Right lung (tissue), 10 donors: ENCODE measurements at places on chromosomes 16 and 17.

GRCh38 chr17:63657786-63658185 is 35.6 kb downstream of the MAP3K3 start:
- no peak for DNase-seq

DNA sequence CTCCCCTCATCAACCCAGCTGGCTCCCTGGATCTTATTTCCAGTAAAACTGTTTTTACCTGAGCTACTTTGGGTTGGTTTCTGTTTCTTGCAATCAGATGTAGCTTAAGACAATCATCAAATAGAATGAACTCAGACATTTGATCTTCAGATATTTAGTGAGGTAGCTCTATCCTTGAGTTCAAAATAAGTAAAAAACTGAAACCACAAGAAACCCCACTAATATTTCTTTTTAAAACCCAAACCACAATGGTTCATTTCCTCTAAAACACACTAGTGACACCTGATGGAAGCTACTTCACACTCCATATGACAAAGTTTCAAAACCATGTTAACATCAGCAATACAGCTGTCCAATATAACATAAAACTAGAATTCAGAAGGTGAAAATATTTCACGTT is 37.8 kb downstream of the CACNG1 start:
- DNase-seq, result no peak

DNA sequence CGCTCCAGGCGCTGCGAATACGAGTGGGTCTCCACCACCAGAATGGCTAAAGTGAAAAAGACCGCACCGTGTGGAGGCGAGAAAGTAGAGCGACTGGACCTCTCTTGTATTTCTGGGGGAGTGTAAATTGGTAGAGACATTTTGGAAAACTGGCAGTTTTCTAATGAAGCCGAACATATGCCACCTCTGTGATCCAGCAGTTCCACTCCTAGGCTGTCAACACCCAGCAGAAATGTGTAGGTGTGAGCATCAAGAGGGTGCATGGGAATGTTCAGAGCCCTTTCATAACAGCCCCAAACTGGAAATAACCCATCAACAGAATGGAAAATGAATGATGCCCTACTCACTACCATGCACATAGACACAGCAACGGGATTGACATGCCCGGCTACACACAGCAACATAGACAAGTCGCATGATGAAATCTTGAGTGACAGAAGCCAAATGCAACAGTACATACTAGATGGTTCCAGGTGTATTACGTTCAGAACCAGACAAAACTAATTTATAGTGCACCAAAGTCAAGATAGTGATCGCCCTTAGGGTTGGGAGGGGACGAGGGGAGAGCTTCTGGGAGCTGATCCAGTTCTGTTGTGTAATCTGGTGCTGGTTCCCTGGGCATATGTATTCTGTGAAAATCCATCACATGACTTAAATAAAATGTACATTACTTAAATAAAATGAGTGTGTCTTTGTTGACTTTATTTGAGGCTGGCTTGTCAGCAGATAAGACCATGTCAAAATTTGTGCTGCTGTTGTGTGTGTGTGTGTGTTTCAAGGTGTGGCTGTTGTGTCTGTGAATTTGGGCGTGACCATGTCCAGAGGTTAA is 877 bp upstream of the BCL7C start:
- no peak for DNase-seq

- no peak for DNase-seq
Observed at GRCh38 chr17:66354981-66355380, 52.6 kb downstream of the PRKCA start.

GRCh38 chr17:36755586-36755985 is 154.2 kb downstream of the MRM1 start:
- DNase-seq, result no peak
